ENCODE measurements at places on chromosomes 1 and 21.

DNA sequence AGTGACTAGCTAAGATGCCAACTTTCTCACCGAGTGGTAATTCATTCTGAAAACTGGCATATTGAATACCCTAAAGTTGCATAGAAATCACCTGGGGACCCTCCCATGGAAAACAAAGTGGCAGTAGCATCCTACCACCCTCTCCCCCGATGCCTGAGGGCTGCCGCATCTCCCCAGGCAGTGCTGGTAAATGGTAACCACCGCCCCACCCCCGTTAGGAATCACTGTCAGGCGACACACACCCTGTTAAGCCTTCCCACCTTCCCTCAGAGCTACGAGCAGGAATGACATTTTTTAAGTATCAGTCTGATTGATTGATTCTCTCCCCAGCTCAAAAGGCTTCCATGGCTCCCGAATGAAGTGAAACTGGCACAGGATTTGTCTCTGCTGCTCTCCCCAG, 28.3 kb downstream of the TMPRSS2 start:
- no peak for DNase-seq

DNA sequence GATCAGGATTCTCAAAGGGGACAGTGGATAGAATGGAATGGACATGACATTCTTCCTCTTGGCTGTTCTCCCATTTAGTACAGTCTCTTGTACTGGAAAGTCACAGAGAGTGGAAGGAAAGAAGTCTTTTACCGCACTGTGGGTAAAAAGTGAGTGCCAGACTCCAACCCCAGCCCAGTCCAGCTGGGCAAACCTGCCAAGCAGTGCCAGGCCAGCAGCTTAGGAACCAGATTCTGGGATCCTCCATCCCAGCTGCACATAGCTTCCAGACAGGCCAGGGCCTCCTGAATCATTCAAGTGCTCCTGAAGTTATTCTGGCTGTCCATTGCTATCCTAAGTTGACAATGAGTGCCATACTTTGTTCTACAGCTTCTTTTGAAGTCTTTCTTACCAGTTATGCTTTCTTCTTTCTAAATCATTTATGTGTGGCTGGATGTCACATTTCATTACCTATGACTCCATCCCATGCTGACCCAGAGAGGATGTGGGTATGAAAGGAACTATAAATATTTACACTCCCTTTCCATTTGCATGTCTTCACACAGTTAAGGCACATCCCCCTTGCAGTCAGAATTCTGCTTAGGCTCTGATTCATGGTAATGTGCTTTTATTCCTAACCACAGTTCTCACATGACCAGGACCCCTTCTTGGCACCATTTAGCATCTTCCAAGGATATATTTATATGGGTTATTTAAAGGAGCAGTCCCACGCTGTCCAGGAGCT, 88.9 kb downstream of the AK5 start:
- peak; percentile 83 for DNase-seq

- DNase-seq = no peak
Measured at GRCh38 chr21:35561116-35561515, 499.2 kb downstream of the SETD4 start.

GRCh38 chr1:228190778-228191177, 17.1 kb upstream of the OBSCN start:
- DNase-seq = no peak

- DNase-seq = no peak
Measured at GRCh38 chr1:115850937-115851336, 10.0 kb upstream of the NHLH2 start.

- DNase-seq = no peak
Measured at GRCh38 chr1:43668956-43669355, 19.0 kb downstream of the KDM4A start.

- no peak for DNase-seq
Measured at GRCh38 chr1:6996371-6996770, 211.1 kb downstream of the CAMTA1 start.

- peak; percentile 46 for DNase-seq
Measured at GRCh38 chr1:177780096-177780700, 189.7 kb downstream of the SEC16B start.

- DNase-seq = no peak
Measured at GRCh38 chr1:38420666-38421065, 374.1 kb upstream of the POU3F1 start.

- no peak for DNase-seq
Measured at GRCh38 chr1:239388159-239388485, 1.8 kb downstream of the CHRM3 start.

DNA sequence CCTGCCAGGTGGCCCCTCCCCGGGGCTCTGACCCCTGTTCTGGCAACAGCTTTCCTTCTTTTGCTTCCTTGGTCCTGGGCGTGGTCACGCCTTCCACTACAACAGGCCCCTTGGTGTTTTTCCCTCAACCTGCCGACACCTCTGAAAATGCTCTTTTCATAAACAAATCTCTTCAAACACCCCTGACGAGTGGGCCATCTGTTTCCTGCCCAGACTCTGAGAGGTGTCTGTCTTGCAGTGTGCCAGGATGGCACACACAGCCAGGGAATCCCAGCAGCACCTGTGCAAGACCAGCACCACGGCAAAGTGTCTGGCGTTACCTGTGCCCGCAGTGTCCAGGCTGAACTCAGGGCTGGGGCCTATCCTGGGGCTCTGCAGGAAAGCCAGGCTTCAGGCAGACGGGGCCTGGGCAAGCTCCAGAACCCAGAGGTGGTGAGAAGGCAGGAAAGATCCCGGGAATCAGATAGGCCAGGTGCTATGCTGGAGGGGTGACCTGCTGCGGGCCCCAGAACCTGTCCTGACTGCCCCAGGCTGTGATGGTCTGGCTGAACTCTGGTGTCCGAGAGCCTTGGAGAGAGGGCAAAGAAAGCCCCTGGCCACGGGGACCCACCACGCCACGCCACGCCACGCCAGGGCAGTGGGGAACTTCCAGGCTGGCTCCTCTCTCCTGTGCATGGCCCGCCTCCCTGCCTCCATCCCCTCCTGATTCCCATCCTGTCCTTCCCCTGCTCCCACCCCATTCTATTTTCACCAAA, 88.9 kb downstream of the SIK1 start:
- no peak for DNase-seq

DNA sequence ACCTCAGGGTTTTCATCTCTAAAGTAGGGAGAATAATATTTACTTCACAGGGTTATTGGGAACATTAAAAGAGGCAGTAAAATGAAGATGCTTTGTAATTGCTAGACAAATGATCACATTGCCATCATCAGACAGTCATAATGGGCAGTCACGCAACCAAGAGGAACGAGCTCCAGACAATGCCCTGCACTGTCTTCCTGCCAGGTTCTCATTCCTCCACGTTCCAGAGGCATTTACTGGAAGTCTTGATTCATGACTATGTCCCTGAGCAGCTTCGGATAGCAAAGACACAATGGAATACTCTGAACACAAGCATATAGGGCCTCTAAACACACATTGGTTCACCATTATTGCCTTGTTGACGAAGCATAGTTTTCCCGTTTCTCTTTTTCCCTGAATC, 389.7 kb downstream of the NTNG1 start:
- DNase-seq = no peak
